Endothelial cell of umbilical vein (primary cell): ENCODE measurements at places on chromosomes 7 and 10. TPM values are rescaled to one million over a fixed set of nuclear protein-coding genes. Genes with fewer than 3 reads are reported as not detected.

DNA sequence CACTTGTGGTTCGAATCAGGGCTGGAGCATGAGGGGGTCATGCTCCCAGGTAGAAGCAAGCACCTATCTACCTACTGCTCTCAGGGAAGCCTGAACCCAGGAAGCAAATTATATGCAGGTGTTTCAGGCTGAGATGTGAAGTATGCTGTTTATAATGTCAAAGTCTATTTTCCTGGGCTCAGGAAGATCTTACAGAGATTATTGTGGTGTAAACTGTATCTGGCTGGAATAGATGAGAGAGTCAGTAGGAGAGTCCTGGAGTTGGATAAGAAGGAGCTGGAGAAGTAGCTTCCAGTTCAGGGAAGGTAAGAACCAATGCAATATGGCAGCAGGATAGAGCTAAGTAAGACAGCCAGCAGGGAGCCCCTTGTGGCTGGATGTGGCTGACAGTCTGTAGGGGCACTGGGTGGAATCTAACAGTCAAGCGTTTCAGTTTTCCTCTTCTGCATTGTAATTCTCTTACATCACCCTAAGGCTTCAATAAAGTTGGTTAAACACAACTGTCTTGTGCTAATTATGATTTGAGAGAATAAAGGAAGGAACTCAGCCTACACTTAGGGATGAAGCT, 105.9 kb upstream of the EEPD1 start:
- DNase-seq: no peak

Gene ARMH3
- total RNA-seq: 16.6 and 17.6 TPM in 2 replicates

GRCh38 chr10:311901-312665, 176.8 kb downstream of the ZMYND11 start:
- DNase-seq: no peak

GRCh38 chr10:84423719-84424118, 95.3 kb downstream of the CCSER2 start:
- no peak for DNase-seq

DNA sequence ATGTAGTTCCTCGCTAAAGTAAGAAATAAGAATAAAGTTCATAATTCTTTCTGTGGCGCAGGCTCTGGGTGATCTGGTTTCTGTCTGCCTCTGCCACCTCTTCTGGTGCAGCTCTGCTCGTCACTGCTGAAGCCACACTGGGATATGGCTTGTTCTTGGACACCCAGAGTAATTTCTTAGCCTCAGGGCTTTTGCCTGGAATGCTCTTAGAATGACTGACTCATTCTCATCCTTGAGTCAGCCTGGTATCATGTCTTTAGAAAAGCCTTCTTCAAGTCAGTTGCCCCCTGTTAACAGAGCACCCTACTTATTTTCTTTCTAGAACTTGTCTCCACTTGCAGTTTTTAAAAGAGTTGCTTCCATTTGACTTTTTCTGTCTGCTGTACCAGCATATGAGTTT, 2.0 kb downstream of the ZSCAN25 start:
- no peak for DNase-seq

DNA sequence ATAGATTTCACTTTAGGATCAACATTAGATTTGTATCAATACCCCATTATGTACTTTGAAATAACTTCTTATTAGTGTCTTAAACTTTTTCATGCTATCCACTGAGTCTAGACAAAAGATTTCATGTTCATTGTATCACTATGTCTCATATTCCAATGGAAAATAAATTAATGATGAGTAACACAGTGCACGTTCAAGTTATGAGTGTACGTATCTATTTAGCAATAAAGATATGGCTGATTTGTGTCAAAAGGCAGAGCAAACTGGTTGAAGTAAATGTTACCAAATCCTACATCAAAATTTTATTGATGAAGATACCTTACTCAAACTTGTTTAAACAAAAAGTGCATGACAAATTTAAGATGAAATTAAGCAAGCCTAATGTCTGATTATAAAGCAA, 102.4 kb downstream of the SEMA3E start:
- DNase-seq: no peak

DNA sequence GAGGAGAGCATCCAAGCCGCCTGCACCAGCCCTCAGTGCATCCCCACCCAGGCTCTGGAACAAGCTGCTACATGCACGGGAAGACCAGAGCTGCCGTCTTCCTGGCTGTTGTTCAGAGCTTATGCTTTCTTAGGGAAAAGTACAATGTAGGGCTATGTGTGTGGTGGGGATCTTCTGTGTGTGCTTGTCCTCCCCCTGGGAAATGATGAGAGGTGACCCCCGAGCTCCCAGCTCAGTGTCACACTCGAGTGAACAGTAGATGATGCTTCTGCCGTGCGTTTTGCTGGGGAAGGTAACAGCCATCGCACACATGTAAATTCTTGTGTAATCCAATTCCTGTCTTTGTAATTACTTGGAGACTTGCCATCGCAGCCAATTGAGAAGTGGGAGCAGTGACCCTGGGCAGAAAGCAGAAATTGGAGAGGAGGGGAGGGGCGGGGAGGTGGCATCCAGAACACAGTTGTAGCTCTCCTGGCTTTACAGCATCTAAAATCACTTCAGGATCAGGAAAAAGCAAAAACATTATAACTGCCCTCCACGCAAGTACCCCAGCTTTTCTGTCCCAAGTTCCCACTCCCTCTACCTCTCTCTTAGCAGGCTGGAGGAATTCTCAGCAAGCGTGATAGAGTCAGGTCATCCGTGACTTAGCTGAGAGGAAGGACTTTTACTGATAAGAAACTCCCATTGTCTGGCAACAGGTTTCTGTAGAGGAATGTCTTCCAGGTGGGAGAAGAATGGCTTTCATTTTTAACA, 149.6 kb downstream of the TCF7L2 start:
- DNase-seq: peak; percentile 66

Gene PHYHIPL
- total RNA-seq: not detected in 2 replicates

Gene MMD2
- total RNA-seq: not detected in 2 replicates

- no peak for DNase-seq
These were observed at the start of gene ATG9B for GRCh38 chr7:151024435-151025056. Gene ATG9B (minus strand): TSS chr7:151024494. CDS start chr7:151024423, 71 bp downstream.

GRCh38 chr10:2020836-2021235, 283.5 kb upstream of the ADARB2 start:
- no peak for DNase-seq

- DNase-seq: peak; percentile 28
These were observed 81.9 kb upstream of the CALN1 start for GRCh38 chr7:72493850-72494661.

GRCh38 chr10:31179091-31179680, 139.8 kb upstream of the ZEB1 start:
- DNase-seq: peak; percentile 20
